Fibroblast of gingiva (primary cell): ENCODE measurements at places on chromosomes 12 and 14.

DNA sequence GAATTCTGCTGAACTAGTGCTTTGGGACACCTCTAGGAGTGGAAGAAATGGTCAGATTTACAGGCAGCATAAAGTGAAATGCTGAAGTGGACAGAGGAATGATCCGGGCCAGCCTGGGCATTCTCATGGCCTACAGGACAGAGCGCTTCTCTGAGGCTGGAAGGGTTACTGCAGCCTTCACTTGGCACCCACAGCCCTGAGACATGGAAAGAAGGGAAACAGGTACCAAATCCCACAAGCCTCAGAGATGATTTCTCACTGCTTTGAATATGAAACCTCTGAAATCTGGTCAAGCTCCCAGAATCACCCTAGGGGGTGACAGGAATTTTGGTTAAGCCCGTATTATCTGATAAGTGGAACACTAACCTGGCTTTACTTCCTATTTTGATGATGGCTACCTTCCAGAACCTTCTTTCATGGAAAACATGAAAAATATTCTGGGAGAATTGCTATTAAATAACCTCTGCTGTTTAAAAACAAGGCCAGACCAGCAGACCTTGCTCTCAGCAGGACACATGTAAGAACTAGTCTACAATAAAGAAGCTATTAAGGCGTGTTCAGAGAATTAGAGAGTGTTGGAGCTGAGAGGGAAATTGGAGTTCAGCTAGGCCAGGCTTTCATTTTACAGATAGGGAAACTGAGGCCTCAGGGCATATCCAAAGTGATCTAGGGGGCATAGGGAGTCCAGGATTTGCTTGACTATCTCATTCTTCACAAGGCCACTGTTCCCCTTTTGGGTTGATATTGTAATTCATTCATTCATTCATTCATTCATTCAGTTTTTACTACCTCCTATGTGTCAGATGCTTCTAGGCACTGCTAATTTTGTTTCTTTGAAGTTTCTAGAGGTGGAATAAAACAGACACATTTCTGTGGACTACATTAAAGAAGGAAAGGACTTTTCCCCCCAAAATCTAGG, 281.5 kb downstream of the ZFP36L1 start:
- DNase-seq = no peak

GRCh38 chr12:90947869-90948268, 7.1 kb downstream of the CCER1 start:
- DNase-seq = no peak

GRCh38 chr12:90965204-90965603, 10.2 kb upstream of the CCER1 start:
- no peak for DNase-seq

DNA sequence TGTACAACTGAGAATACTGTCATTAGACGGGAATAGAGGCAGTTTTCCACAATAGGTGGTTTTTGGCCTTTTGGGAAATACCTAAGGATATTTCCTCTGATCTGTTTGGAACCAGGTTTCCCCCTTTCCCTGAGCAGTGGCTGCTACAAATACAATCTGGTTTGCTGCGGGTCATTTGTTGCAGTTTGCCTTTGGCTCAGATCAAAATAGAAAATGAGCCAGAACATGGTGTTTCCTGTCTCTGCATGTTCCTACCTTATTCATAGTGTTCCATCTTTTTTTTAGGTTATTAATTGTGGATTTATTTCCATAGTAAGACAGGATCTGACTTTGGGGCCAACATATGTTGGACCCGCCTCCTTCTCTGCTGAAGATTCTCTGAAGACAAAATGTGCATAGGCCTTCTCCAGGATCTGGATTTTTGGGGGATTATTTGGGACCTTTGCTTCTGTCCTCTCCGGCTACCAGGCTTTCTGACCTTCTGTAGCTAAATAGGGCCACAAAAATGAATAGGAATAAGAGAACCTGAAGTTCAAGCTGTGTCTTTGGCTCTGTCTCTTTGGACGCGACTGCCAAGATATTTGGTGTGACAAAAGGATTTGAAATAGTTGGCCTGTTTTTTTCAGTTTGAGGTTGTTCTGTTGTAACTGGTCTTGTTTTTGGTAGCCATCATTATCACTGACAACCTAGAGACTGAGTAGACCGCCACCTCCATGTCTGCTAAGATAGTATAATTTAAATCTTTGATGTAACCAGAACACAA, 146.9 kb downstream of the PRKCH start:
- no peak for DNase-seq

DNA sequence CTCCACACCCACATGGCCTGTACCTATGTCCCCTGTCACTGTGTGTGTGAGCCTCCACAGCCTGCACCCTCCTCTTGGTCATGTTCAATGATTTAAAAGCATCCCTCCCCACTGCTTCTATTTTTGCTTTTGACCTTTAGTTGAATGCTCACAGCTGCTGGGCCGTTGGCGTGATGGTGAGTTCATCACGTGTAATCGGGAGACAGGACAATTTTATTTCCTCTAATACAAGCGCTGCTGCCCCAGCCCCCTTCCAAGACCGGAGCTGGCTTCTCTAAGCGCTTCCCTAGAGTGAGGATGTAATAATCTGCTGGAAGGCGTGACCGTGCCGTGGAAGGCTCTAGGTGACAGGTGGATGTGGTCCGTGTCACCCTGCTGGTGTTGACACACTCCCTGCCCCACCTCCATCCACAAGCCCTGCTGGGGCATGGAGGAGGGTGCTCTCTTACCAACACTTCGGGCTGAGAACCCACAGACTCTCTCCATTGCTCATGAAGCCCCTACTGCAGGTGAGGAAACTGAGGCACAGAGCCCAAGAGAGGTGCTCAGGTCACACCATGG, 25.4 kb downstream of the CCDC85C start:
- DNase-seq = no peak

DNA sequence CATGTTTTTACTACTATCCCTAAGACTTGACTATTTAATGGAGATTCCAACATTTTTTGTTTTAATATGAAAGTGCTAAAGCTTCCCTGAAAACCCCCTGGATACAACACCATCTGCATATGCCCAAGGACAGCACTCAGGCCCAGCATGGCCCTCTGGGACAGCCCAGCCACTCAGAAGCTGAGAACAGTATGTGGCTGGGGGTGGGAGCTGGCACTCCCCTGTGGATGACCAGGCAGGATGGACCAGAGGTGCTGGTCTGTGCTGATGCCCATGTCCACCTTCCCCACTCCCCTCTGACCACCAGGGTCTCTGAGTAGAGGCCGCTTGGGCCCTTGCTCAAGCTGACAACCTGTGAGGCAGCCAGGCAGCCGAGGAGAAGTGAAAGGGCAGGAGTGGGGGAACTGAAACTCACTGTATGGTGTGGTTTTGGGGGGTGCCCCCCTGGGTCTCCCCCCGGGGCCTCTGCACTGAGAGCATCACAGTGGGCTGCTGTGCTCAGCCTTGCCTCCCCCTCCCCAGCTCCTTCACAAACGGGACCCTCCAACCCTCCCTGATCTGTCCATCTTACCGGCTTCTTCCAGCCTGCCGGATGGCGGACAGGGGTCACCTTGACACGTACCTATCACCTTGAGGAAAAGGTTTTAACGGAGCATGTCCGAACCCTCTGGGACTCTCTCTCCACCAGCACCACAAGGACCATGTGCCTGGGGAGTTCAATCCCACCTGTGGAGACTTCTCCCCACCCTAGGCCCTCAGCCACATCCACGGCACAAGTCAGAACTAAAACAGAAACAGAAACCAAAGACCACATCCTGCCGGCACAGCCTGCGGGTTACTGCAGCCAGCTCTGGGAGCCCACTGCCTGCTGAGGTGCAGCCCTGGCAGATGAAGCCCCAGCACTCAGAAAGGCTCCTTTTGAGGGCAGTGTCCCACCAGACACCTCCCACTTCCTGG, at the start of gene TMEM229B:
TSS of gene TMEM229B (minus strand) at position 785 of the 957 bp plus-strand sequence. CDS start 14,798 bp downstream, outside the sequence.
- peak; percentile 6 for DNase-seq

DNA sequence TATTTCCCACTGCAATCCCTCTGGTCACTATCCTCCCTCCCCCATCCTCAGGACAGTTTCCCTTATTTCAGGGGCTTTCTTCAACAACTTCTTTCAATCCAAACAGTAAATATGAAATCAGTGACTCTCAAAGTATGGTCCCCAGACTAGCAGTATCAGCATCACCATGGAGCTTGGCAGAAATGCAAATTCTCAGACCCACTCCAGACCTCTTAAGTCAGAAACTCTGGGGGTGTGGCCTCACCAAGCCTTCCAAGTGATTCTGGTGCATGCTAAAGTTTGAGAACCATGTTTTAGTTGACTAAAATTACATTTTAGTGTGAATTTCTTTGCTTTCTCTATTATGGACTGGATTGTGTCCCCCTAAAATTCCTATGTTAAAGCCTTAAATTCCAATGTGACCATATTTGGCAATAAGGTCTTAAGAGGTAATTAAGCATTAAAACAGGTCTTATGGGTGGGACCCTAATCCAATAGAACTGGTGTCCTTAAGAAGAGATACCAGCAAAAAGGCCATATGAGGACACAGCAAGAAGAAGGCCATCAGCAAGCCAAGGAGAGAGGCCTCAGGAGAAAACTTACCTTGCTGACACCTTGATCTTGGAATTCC, 23.2 kb downstream of the ATP2B1 start:
- no peak for DNase-seq

GRCh38 chr14:103015426-103015825, 41.9 kb downstream of the CDC42BPB start:
- DNase-seq = no peak
